ENCODE measurements at places on chromosomes 7 and 10.
A peak's percentile ranks its signal among the peaks of the same experiment; 100 is the strongest.

GRCh38 chr7:152078786-152079185, 53.3 kb downstream of the GALNT11 start:
- DNase-seq: no peak

DNA sequence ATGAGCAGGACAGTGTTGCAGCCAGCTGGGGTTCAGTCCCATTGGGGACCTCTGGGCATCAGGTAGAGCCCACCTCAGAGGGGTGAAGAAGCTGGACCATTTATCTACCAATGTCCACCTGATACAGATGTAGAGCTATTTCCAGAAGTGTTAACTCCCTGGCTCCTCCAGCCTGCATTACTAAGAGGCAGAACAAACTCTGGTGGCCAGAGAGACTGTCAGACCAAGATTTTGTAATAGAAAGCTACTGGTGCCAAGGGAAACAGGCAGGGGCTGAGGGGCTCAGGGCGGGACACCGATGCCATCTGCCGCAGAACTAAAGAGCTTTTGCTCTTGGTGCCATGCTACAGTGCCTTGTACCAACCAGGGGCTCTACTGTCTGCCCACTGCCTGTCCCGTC, 268.2 kb upstream of the HABP2 start:
- DNase-seq: no peak

DNA sequence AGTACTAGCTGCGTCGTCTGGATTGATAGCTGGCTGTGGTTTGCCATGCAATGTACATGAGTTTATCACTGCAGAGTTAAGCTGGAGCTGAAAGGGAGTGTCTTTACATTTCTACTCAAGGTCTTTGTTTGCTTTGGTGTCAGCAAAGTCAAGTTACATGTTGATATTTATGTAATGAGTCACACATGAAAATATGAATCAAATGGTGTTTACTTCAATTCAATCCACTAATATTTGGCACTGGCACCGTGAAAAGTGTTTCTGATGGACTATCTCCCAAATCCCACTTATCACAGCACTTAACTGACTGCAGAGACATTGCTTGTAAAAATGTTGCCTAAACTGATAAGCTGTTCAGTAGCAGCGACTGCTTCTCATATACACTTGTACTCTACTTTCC, 395.9 kb downstream of the TFEC start:
- no peak for DNase-seq

- no peak for DNase-seq
Observed at GRCh38 chr7:8263048-8263447, 1.1 kb upstream of the ICA1 start.

- DNase-seq: no peak
Observed at GRCh38 chr7:47905076-47905920, 43.0 kb downstream of the PKD1L1 start.

GRCh38 chr7:70347463-70348254, 749.4 kb downstream of the AUTS2 start:
- DNase-seq: no peak

GRCh38 chr7:144676492-144676891, 159.4 kb downstream of the TPK1 start:
- DNase-seq: no peak

- DNase-seq: no peak
Observed at GRCh38 chr7:2003451-2003930, 229.3 kb downstream of the MAD1L1 start.

DNA sequence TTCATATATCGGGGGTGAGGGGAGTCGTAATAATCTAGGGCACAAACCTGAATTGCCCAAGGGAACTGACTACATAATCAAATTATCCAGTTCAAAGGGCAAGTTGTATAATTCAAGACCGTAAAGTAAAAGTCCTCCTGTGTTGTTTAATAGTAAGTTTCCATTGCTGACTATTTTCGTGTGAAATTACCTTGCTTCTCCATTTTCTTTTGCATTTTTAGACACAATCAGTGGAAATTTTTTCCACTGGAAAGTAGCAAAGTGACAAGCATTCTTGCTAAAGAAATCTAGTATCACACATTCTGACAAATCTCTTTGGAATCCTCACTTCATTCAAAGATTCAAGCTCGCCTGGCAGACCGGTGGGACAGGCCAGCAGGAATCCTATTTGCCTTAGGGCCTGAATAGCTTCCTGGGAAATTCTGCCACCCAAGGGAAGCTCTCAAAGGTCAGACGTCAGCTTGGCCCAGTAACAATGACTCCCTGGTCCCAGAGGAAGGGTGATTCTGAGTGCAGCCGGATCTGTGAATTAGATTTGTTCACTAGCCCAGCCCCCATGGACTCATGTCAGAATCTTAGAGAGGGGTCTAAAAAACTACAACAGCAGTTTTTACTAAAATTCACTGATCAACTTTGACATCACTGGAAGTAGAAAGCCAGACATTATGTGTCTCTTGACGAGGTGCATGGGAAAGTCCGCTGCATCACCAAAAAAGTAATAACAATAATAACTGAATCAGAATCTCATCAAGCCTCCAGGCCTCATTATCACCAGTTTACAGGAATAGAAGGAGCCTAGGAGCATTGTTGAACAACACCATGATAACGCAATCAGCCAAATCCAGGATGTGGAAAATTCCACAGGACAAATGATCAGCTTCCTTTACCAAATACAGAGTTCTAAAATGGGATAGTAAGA, 161.0 kb downstream of the SKIDA1 start:
- no peak for DNase-seq

- no peak for DNase-seq
Observed at GRCh38 chr7:46603296-46603752, 682.3 kb upstream of the IGFBP3 start.

DNA sequence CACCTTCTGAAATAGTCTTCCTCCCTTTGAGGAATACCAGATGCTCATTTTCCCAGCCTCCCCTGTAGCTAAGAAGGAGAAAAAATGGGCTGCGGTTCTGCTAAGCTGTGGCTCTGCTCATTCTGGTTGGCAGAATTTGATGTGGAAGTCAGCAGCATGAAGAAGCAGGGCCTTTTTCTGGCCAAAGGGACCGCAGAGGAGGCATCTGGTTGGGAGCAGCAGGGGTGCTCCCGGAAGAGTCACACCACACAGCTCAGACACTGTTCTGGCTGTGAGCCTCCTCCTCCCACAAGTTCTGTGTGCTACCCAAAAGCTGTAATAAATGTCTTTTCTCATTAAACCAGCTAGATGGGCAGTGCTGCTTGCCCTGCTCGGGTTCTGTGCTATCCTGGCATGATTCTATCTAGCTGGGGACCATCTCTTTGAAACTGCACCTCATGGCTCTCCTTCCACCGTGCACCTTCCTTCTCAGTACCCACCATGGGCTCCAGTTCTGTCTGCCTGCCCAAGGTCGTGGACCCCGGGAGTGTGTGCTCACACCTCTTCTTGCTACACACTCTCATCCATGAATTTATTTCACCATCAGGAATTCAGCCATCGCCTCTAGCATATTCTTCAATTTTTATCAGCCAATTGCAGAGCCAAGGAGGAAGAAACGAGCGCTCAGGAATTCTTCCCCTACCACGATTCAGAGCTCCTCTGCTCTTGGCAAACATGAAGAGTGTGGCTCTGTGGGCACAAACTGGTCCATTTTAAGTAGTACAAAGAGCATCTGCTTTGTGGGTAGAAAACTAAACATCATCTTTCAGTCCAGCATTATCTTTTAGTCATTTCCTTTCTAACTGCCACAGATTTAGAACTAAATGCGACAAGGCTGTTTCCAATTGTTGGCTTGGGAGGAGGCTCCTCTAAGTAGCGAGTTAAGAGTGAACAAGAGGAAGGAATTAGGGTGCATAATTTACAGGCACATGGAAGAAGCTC, 76.9 kb downstream of the FAM171A1 start:
- DNase-seq: no peak

DNA sequence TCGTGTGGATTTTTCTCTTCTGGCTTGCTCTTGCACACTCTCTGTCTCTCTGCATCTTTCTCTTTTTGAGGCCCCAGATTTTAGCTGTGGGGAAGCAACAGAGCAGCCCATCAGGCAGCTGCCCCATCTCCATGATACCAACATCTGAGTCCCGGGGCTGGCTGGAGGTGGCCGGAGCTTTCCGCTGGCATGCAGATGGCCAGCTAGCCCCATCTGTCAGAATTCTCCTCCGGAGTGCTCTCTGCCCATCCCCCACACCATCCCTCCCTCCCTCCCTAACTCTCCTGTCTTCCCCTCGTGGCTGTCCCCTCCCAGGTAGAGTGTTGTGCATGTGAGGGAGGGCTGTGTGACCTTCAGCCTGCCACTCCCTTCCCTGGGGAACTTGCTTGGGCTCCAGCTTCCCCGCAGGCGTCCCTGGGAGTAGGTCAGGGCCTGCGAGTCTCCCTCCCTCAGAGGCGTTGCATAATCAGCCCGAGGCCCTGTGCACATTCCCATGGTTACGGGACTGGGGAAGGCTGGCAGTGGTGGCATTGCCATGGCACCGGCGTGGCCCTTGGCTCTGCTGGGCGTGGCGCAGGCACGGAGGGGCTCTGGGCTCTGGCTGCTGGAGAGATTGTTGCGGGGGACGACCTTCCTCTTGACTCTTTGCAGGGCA, 24.7 kb downstream of the GHRHR start:
- DNase-seq: no peak

- peak; percentile 56 for DNase-seq
Observed at GRCh38 chr10:124722798-124723783, 21.1 kb downstream of the FAM53B start.

GRCh38 chr10:9016930-9017329, 962.4 kb downstream of the GATA3 start:
- no peak for DNase-seq

GRCh38 chr10:25059990-25060389, 43.6 kb downstream of the THNSL1 start:
- no peak for DNase-seq

GRCh38 chr7:47757921-47758411, 176.1 kb upstream of the TNS3 start:
- no peak for DNase-seq

- DNase-seq: no peak
Observed at GRCh38 chr7:50190776-50191175, 97.7 kb upstream of the ZPBP start.

DNA sequence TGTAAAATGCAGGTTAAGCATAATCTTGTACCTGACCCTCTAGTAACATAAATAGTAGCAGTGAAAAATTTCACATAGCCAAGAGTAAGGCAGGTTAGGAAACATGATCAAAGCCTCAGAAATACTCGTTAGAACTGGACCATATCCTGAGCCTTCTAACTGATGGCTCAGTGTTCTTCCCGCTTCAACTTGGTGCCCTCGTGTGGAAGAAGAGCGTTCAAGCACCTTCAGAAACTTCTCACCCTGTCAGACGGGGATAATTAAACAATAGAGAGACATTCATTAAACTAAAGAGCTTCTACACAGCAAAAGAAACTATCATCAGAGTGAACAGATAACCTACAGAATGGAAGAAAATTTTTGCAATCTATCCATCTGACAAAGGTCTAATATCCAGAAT, 124.5 kb downstream of the MYOF start:
- no peak for DNase-seq

GRCh38 chr7:135181261-135181928, 10.9 kb upstream of the CYREN start:
- DNase-seq: no peak

GRCh38 chr7:94183289-94183749, 179.2 kb upstream of the BET1 start:
- DNase-seq: no peak

GRCh38 chr10:126569513-126570244, 100.8 kb downstream of the C10orf90 start:
- DNase-seq: no peak

GRCh38 chr10:36533861-36534260, 591.5 kb upstream of the ANKRD30A start:
- no peak for DNase-seq

DNA sequence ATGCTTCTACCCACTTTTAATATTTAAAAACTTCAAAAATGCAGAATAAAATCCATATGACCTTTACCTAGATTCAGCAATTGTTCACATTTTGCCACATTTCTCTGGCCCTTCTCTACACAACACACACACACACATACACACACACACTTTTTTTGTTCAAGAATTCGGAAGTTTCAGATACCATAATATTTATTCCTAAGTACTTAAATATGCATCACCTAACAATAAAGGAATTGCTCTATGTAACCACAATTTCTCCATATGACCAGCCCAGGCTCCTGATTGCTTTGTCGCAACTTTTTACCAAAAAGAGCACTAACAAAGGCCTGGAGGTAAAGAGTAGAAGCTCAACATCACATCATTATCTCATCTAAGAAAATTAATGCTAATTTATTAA, 106.6 kb downstream of the FAS start:
- no peak for DNase-seq

DNA sequence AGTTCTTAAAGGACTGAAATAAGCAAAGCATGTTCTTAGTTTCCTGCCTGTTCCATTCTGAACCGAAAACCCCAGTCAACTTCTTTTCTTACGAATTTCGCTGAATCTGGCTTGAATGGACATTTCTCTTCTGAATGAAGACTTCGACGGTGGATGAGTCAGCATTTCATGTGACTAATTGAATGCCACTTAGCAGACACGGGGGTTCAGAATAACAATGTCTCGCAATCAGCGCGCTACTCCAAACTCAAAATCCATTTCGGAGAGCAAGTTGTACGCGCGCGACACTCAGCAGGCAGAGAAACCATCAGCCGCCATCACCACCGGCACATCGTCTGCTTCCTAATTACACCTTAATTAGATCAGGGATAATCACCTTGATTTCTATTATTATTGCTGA, 239.0 kb upstream of the KLF6 start:
- DNase-seq: no peak

DNA sequence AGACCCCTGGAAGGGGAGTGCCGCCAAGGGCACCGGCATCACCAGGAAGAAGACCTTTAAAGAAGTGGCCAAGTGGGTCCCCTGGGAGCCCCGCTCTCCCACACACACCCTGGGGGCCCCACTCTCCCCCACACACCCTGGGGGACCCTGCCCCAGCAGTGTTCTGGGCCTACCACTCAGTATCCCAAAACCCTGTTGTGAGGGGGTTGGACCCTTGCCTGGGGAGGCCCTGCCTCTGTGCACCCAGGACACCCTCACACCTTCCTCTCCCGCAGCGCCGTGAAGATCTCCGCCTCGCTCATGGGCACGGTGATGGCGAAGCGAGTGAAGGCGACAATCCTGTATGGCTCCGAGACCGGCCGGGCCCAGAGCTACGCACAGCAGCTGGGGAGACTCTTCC, 10.7 kb downstream of the NOS3 start:
- DNase-seq: no peak

DNA sequence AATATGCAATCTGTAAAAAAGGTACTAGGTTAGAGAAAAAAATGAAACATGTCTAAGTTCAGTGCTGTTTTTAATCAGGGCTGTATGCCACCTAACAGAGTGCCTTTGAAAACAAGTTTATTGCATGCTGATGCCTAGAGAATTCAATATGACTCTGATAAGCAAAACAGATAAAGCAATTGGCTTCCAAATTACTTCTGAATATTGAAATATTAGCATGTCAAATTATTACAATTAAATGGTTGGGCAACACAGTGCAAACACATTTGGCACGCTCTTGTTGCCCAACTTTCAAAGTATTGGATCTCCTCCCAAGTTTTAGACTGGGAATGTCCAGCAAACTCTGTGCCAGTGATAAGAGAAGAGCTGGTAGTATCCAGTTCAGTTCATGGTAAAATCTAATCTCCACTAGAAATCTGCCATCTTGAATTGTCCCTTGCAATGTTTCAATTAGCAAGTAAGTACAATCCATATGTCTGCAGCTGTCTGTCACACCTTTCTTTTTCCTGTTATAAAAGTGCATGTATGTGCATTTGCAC, 65.2 kb upstream of the FAM133B start:
- DNase-seq: no peak
